Activated CD8-positive, alpha-beta T cell treated with anti-CD3 and anti-CD28 coated beads for 36 hours (primary cell): ENCODE measurements at places on chromosomes 1 and 21. TPM values are rescaled to one million over a fixed set of nuclear protein-coding genes. Genes with fewer than 3 reads are reported as not detected.

- no peak overlapping the region for H3K27ac ChIP-seq
- H3K36me3 ChIP-seq = no peaks in the 10 kb centered on the region
- H3K27me3 ChIP-seq = peaks cover 21% of the 10 kb centered on the region
- no peak for DNase-seq
Observed at GRCh38 chr1:28127617-28128257, 39.3 kb upstream of the EYA3 start.

GRCh38 chr1:9099555-9099954 lies 29.3 kb downstream of the GPR157 start:
- no peaks in the 10 kb centered on the region for H3K36me3 ChIP-seq
- no peak overlapping the region for H3K27ac ChIP-seq
- no peak overlapping the region for H3K4me3 ChIP-seq
- H3K27me3 ChIP-seq = no peaks in the 10 kb centered on the region
- DNase-seq = no peak

- H3K27me3 ChIP-seq = peaks cover 33% of the 10 kb centered on the region
- no peak overlapping the region for H3K4me3 ChIP-seq
- no peaks in the 10 kb centered on the region for H3K36me3 ChIP-seq
Observed at GRCh38 chr1:13892671-13893325, 192.8 kb downstream of the PRDM2 start.

- no peak for DNase-seq
- peaks cover 13% of the 10 kb centered on the region for H3K27me3 ChIP-seq
- H3K27ac ChIP-seq = no peak overlapping the region
- H3K36me3 ChIP-seq = no peaks in the 10 kb centered on the region
- H3K4me1 ChIP-seq = no peaks in the 10 kb centered on the region
Observed at GRCh38 chr1:162175379-162176081, 106.0 kb downstream of the NOS1AP start.

DNA sequence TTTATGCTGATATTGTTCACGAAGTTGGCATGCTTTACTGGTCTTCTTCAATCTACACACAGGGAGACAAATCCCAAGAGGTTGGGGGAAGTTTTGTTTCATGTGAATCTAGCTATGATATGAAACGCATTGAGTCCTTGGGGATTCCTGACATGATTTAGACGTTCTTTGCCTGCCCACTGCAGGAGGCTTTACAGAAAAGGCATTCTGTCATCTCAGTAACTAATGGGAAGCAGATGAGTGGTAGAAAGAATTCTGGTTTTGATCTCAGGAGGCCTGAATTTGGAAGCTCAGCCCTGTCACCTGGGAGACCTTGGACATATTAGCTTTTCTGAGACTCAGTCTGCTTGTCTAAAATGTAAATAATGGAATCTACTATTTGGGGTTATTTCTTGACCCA lies 383.0 kb upstream of the NFIA start:
- H3K4me1 ChIP-seq = no peaks in the 10 kb centered on the region
- no peak for DNase-seq
- H3K36me3 ChIP-seq = no peaks in the 10 kb centered on the region

- H3K27me3 ChIP-seq = peaks cover 22% of the 10 kb centered on the region
- no peak overlapping the region for H3K4me3 ChIP-seq
- no peak for DNase-seq
Observed at GRCh38 chr1:159943278-159943640, 2.2 kb downstream of the IGSF9 start.

DNA sequence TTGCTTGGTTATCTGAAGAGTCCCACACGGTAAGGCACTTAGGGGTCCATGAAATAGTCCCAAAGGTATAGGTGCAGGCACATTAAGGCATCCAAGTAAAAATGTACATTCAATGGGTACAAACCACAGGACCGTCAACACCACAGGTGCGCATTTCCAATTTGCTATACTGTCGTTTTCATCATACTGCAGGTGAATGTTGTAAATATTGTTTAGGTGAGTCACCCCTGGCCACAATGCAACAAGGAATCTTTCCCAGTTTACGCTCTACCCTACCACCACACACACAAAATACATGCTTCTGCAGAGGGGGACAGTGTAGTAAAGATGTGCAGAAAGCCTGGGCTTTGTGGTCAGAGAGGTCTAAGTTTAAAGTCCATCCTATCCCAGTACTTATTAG lies 13.7 kb downstream of the CADM3 start:
- H3K4me1 ChIP-seq = peaks cover 2% of the 10 kb centered on the region
- no peak overlapping the region for H3K27ac ChIP-seq
- no peak for DNase-seq
- H3K27me3 ChIP-seq = peaks cover 59% of the 10 kb centered on the region
- no peak overlapping the region for H3K4me3 ChIP-seq

The DMBX1 gene
- not detected for total RNA-seq

The CYP4A11 gene
- total RNA-seq = not detected

The GNPAT gene
- total RNA-seq = 56.2 TPM

The TLR5 gene
- total RNA-seq = 0.38 TPM

The OVAAL gene
- not detected for total RNA-seq
